ENCODE measurements at places on chromosomes 5 and 9.
A peak's percentile ranks its signal among the peaks of the same experiment; 100 is the strongest.

- no peak for DNase-seq
Observed at GRCh38 chr5:11904265-11904906, at the start of gene CTNND2. Gene CTNND2, minus strand, starts transcription at chr5:11904446. Its CDS starts 593 bp downstream, at chr5:11903853.

- DNase-seq, result no peak
Observed at GRCh38 chr9:129281506-129282145, 103.6 kb upstream of the IER5L start.

- DNase-seq, result no peak
Observed at GRCh38 chr5:6448622-6449464, at the start of gene UBE2QL1. Gene UBE2QL1, plus strand, starts transcription at chr5:6448859. Its CDS starts 35 bp downstream, at chr5:6448894.

GRCh38 chr9:135443797-135444425 lies 35.7 kb upstream of the PPP1R26 start:
- no peak for DNase-seq

DNA sequence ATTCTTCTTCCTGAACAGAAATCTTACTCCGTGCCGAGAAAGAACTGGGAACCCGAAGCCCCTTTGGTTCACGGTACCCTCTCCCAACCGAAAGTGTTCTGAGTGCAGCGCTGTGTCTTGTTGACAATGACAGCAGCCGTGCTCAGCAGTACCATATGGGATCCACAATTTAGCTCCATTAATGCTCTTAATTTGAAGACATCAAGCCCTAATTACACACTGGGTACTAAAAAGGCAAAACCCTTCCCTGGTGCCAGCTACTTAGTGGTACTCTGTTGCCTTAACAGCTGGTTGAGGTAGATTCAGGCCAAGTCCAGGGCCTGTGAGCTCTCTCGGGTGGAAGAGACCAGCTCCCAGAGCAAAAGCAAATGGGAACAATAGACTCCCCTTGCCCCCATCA lies 24.5 kb downstream of the DDX31 start:
- no peak for DNase-seq

DNA sequence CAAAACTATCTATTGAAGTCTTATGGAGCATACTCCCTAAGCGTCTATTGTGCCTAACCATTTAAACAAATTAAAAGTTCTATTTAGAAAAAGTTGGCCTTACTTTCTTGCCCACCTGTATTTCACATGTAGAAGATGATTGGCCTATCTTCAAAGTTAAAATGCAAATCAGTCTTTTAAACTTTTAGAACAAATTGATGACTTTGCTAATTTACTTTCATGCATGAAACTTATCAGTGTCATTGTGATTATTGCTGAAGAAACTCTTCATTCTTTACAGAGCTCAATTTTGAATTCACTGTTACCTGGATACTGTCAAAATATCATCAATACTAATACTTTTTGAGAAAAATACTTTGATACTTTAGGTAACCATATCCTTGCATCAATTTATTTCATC lies 216.1 kb downstream of the COX7C start:
- no peak for DNase-seq

DNA sequence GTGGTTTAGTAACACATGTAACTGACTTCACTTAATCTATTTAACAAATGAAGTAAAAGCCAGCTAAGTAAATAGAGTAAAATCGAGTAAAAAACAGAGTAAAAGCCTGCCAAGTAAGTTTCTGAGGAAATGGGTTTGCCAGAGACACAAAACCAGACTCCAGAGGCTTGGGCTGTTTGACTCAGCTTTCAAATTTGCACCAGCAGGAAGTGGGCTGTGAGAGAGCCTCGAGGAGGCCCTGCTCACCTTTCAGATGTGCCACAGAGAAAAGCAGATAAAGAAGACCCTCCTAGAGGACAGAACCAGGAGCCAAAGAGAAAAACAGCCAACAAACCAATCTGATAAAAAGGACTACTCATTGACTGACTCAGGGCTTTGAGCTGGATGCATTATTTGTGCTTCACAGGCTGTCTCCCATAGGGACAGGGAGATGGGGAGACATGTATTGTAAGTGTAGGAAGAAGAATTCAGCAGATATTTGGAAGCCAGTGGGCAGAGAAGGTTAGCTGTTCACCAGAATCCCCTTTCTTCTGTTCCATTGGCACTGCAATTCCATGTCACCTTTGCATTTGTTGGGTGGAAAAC lies 14.4 kb upstream of the AMACR start:
- DNase-seq, result peak; percentile 53

GRCh38 chr9:130043654-130044623 lies 950 bp upstream of the FNBP1 start:
- peak; percentile 53 for DNase-seq

DNA sequence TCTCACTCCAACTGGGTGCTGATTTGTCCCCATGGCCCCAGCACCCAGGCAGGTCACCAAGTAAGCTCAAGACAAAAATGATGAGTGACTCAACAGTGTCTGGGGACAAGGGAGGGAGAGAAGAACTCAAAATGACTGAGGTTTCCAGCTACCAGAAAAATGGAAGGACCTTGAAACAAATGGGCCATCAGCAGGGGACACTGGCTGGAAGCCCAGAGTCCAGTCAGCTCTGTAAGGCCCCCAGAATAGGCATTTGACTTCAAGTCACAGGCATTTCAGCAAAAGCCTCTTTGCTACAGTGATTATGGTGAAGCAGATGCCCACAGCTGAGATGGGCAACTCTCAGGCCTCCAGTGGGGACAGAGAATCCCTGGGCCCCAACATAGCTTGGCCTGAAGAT lies 139.0 kb upstream of the GABRP start:
- DNase-seq, result no peak

DNA sequence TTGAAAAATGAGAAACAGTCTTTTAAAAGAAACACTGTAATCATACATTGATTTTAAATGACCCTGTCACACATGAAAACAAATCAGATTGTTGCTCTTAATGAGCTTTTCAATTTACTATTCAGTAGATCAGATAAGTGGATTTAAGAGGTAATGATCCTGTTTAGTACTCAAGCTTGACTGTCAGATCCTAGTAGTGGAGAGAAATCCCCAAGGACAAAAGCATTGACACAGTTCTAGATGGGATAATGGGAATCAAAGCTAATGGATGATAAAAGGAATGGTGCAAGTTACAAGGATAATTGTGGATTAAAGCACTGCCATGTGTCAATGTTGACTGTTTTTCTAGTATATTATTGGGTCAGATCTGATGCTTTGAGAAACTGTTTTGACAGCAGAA lies 142.3 kb upstream of the TLX3 start:
- no peak for DNase-seq

DNA sequence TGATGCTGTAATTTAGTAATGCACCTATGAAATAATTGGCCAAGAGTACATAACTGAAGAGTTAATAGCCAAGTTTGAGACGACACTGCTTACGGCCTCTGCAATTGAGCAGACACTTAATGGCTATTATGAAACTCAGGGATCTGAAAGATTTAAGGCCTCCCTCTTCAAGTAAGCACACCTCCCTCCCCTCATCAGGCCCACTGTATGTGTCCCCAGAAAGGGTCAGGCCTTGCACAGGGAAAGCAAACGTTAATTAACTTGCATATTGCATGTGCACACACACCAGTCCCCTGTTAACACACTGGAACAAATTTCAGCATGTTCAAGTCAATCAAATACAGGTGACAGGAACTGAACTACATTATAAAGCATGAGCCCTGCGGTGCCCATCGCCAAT lies 163.6 kb downstream of the SPOCK1 start:
- no peak for DNase-seq

GRCh38 chr9:130370226-130370625 lies 74.5 kb upstream of the ASS1 start:
- DNase-seq, result no peak

- DNase-seq, result no peak
Observed at GRCh38 chr9:134217431-134218210, 53.3 kb upstream of the RNU6ATAC start.

DNA sequence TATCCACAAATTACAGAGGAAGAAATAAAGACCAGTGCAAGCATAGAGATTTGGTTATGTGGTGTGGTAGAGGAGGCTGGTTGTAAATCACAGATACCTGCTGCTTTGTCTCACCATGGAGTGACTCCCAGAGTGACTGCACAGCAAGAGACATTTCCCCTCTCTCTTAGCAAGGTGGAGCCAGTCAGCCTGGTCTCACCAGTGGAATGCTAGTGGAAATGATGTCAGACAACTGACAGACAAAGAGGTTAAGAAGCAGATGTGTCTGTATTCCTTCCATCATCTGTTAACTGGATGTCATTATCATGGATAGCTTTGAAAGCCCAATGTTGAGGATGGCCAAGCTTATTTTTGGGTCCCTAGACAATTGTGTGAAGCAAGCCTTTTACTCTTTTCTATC lies 509.4 kb upstream of the SEMA6A start:
- DNase-seq, result no peak

GRCh38 chr9:136539427-136540421 lies 6.1 kb downstream of the NOTCH1 start:
- DNase-seq, result no peak

DNA sequence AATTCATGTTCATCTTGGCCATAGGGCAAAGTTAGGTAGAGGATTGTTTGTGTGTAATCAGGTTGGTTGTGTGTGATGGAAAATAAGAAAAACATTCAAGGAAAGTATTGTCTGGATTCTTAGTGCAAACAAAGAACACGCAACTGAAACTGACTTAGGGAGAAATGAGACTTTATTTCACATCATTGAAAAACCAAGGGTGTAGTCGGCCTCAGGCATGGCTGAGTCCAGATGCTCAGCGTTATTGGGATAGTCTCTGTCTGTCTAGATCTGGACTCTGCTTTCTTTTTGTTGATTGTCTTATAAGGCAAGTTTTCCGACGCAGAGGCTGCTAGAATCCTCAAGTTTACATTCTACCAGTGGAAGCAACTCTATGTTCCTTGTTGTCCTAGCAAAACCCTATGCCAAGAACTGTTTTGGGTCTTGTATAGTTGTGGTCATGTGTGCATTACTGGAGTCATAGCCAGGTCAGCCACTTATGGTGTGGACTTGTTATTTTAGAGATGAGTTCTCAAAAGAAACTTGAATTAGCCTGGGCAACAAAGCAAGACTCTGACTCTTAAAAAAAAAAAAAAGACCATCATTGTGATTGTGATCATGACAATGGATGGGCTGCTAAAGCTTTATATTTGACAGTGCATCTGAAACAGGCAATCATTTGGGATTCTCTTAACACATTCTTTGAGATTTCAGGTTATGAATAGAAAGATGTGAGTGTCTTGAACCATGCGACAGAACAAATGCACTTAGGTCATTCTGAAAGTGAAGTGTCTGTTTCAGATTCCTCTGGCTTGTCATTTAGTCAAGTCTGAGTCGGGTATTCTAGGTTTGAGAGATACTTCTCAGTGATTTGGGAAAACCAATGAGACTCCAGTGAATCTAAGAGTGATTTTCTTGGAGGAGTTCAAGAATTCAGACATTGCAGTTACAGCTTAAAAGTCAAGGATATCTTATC lies 82.6 kb downstream of the DOCK2 start:
- DNase-seq, result no peak

GRCh38 chr5:1270426-1270825 lies 24.4 kb downstream of the TERT start:
- no peak for DNase-seq

GRCh38 chr5:144236499-144236898 lies 65.8 kb downstream of the KCTD16 start:
- DNase-seq, result no peak

DNA sequence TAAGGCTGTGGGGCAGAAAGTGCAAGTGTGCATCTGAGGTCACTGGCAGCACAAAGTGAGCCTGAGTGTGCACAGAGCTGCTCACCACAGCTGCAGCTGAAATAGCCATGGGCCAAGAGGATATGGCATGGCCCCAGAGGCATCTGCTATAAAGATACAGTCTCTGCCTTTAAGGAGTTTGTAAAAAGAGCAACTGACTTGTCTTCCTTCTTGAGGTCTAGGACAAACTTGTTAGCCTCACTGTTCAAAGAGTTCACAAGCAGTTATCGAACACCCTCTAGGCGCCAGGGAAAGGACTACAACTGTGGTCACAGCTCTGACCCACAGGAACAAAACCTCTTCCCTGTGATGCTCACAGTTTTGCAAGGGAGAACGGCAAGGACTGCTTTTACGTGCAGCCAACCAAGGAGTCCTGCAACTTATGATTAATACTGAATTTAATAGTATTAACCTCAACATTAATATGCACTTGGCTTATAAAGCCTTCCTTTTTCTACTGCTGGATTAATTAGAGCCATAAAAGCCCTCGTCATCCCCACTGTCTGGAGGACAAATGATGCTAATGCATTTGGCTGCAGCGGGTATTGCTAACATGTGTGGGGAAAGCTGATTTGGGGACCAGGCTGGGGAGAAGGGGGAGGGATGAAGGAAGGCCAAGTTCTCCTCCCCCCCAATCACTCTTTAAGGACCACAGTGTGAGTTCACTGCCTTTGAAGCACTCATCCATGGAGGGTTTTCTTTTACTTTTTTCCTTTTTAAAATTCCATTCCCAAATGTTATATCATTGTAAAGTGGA lies 189.8 kb upstream of the TRIM32 start:
- DNase-seq, result peak; percentile 41

GRCh38 chr5:74034733-74035132 lies 408.7 kb downstream of the ARHGEF28 start:
- DNase-seq, result peak; percentile 70

DNA sequence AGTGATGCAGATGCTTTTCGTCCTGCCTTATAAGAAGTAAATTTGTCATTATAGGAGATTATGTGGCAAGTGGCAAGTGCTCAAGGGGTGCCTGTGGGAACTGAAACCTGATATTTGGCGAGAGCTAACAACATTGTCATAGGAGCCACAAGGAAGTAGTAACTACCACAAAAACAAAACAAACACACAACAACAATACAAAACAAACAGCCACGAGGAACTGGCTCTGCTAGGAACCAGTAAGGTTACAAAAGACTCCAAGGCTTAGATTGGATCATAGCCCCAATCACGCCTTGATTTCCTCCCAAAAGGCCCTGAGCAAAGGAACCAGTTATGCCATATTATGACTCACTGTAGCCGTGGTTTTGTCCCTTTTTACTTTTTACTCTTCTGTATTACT lies 1045.2 kb downstream of the CDH12 start:
- DNase-seq, result no peak

GRCh38 chr5:431711-432050 lies 11.3 kb upstream of the EXOC3 start:
- no peak for DNase-seq

DNA sequence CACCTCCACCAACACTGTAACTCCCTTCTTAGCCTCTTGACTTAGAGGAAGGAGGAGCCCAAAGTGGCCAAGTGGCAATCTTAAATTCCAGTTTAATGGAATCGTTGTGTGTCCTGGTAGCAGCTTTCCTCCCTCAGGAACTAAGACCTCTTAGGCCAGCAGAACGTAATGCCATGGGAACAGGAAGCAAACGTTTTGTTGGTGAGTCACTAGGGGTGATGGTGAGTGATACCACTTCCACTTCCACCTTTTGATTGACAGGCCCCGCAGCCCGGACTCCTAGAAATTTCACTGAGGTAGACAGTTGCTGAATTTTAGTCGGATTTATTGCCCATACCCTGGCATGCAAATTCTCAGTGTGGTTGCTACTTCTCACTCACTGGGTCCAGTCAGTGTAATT lies 94.2 kb upstream of the FBN2 start:
- no peak for DNase-seq

- DNase-seq, result no peak
Observed at GRCh38 chr9:121581786-121582600, 69.4 kb upstream of the DAB2IP start.

DNA sequence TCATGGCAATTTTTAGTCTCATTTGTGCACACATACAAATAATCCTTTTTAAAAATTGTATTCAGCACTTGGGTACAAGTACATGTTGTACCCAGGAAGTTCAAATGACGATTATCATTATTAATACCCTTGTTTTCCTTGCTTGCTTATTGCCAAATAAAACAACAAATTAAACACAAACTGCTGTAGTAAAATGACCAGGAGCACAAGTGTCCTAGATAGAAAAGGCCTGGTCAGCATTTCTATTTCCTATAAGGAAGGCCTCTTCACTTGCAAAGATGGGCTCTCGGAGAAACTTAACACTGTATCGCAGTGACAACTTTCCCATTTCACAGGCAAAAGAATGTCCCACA lies 34.7 kb upstream of the PLPP1 start:
- DNase-seq, result no peak
